Lung microvascular endothelial cell (primary cell): ENCODE measurements at places on chromosomes 16 and 17.
A peak's percentile ranks its signal among the peaks of the same experiment; 100 is the strongest.

- DNase-seq = no peak
Observed at GRCh38 chr16:79404571-79404970, 196.0 kb downstream of the MAF start.

DNA sequence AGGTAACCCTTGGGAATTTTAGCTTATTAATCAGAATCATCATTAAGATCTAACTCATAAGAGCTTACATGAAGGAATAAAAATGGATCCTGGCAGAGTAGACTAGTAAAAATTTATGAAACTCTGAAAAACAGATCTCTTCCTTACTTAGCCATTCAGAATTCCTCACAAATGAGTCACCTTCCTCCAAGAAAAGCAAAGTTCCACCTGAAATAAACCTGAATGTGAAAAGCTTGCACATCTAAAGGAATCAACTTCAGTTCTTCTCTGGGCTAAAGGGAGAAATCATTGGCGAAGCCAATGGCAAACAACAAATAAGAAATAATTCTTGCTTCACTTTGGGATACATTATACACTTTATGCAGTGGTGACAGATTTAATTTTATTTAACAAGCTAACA lies 22.7 kb downstream of the MYO1D start:
- DNase-seq = peak; percentile 51

DNA sequence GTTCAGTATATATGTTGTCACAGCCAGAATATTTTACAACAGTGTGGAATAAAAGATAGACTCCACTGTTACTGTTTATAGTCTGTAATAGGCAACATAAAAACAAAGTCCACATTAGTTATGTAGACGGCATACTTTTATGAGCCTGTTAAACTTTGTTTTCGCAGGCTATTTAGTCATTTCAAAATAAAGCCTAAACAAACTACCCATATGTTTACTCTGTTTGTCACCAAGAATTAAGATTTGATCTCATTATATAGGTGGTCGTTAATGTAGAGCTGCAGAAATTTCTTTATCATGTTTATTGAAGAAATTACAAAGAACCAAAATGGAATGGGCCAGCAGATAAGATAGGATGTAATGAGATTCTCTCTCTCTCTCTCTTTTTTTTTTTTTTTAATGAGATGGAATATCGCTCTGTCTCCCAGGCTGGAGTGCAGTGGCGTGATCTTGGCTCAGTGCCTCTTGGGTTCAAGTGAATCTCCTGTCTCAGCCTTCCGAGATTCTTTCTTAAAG lies 943.8 kb upstream of the SOX9 start:
- no peak for DNase-seq

DNA sequence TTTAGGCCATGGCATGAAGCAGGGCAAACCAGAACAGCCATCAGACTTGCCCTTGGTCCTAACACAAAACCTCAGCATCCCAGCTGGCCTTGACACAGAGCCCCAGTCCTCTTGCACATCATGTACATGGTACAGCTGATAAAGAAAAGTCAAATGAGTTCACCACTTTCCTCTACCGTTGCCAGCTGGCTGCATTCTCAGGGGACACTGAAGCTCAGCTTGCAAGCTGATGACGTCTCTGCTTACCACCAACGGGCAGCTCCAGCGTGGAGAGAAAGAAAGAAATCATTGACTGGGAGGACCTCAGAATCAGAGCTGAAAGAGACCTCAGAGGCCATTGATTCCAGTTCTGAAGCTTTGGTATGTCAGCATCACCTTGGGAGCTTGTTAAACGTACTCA lies 80.7 kb upstream of the CES5A start:
- no peak for DNase-seq

- no peak for DNase-seq
Observed at GRCh38 chr17:2086306-2086705, 31.4 kb downstream of the HIC1 start.

DNA sequence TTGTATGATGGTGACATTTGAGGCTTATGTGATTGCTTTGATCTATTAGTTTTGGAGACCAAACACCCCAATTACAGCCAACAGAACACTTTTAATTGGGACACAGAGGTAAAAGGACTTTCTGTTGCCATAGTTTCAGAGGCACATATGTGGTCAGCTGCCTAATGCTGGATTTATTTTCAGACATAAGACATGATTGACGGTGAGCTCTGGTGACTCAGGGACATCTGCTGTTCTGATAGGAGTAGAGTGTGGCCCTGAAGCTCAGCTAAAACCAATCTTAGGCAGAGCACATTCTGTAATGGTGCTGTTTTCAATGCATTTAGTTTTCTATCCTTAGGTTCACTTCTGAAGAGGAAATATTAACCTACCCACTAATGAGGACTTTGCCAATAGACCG lies 247.1 kb downstream of the UTP18 start:
- no peak for DNase-seq

DNA sequence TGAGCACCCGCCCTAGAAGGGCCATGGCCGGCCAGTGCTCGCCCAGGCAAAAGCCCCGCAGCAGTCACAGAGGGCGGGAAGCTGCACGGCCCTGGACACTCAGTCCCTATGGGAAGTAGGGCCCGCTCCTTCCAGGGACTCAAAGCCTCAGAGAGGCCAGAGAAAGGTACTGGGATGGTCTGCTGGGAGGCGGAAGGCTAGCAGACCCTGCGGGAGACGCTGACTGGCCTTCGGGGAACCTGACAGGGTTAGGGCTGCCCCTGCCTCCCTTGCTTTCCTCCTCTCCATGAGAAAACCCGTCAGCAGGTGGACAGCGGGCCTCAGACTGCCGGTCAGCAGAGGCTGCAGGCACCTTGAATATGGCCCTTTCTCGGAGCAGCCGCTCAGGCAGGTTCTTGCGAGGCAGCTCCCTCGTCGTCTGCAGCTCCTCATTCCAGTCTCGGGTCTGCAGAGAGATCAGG lies 11.5 kb downstream of the CLUH start:
- DNase-seq = no peak

DNA sequence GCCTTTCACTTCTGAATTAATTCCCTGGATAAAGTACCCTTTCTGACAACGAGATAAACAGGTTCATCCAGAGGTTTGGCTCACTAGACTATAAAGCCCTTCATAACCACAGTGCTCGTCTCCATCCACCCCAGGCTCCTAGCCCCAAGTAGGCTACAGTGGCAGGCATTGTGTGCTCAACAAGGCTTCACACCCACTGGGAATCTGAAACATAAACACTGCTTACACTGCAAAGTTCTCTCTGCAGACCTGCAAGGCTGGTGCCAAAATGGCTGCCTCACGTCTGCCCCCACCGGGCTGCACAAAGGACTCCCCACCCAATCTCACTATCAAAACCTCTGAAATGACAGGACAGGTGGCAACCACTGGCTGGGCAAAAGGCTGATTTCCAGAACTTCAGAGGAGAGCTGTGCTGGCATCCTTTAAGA lies 5.1 kb upstream of the HLF start:
- no peak for DNase-seq

GRCh38 chr16:47712276-47713224 lies 251.4 kb downstream of the PHKB start:
- no peak for DNase-seq

- DNase-seq = no peak
Observed at GRCh38 chr16:19168371-19169081, 486 bp downstream of the SYT17 start.

GRCh38 chr16:1532081-1532760 lies 1.2 kb upstream of the TMEM204 start:
- peak; percentile 60 for DNase-seq

DNA sequence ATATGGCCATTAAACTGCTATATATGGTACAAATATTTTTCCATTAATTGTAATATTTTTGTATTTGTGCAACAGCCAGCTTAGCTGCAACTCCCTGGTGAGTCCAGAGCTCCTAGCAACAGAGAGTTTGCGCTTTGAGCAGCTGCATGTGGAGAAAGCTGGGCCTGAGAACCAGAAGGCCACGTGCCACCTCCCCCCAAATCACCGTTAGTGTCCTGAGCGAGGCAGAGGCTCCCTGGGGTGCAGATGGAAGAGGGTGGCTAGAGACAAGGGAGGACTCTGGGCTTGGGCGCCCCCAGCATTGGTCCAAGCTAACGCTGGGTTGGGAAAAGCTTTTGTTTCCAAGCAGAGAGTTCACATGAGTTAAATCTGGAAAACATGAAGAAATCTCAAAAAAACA lies 41.6 kb downstream of the HSBP1 start:
- DNase-seq = no peak

GRCh38 chr16:64991001-64991400 lies 130.9 kb downstream of the CDH11 start:
- no peak for DNase-seq

- DNase-seq = no peak
Observed at GRCh38 chr16:30585022-30585399, 486 bp downstream of the ZNF785 start.

- no peak for DNase-seq
Observed at GRCh38 chr16:14445937-14446715, 183.9 kb downstream of the PARN start.

DNA sequence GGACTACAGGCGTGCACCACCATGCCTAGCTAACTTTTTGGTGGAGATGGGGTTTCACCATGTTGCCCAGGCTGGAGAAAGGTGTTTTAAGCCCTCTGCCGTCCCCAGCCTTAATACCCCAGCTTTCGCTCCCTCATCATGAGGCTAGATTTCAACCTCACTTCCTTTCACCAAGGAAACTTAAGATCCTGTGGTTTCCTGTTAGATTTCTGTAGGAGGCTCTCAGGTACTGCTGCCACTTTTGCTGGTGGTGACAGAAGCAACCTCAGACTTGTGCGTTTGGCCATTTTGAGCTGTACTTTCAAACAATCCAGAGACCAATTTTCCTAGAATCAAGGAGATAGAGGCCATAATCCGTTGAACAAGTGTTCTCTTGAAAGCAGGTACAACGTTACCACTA lies 36.2 kb downstream of the MPHOSPH6 start:
- DNase-seq = no peak

DNA sequence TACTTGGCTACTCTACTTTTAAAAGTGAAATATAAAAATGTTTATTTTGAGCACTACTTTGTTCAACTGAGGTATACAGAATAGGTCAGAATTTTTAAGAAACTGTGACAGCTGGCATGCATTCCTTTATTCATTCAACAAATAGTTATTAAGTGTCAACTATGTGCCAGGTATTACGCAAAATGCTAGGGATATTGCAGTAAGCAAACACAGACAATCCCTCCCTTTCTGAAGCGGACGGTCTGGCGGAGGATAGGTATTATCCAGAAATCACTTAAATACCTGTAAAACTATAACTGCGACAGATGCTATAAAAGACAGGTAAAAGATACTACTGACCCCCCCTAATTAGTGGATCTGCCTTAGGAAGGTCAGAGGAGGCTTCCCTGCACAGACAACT lies 26.1 kb downstream of the METTL16 start:
- peak; percentile 4 for DNase-seq

- no peak for DNase-seq
Observed at GRCh38 chr17:77006971-77007649, 133.7 kb upstream of the SEC14L1 start.

- no peak for DNase-seq
Observed at GRCh38 chr16:19781226-19781625, 63.2 kb downstream of the IQCK start.

- peak; percentile 34 for DNase-seq
Observed at GRCh38 chr17:8365143-8365542, 11.4 kb downstream of the KRABD2 start.

DNA sequence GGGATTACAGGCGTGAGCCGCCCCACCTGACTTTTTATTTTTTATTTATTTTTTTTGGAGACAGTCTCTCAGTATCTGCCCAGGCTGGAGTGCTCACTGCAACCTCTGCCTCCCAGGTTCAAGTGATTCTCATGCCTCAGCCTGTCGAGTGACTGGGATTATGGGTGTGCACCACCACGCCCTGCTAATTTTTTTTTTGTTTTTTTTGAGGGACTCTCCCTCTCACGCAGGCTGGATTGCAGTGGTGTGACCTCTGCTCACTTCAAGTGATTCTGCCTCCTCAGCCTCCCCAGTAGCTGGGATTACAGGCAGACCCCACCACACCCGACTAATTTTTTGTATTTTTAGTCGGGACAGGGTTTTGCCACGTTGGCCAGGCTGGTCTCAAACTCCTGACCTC lies 7.7 kb downstream of the ZNF207 start:
- no peak for DNase-seq
